Activated naive CD4-positive, alpha-beta T cell treated with Interleukin-2 at 50 U/mL for 16 hours (primary cell): ENCODE measurements at places on chromosomes 3 and 15.

DNA sequence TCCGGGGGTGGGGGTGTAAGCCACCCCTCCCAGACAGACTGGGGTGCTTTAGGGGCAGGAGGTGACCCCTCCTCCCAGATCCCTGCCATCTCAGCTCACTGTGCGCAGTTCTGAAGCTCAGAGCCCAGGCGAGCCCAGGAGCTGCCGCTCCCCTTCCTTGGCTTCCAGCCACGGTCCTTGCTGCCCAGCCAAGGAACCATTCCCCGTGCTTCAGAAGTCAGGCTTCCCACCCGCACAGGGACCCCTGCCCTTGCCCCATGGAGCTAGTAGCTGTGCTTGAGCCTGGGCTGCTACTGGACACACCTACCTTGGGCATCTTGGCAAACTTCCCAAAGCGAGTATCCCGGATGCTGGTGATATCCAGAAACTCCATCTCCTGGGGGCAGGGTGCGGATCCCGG lies 4.8 kb downstream of the PLCB2 start:
- DNase-seq, result no peak

DNA sequence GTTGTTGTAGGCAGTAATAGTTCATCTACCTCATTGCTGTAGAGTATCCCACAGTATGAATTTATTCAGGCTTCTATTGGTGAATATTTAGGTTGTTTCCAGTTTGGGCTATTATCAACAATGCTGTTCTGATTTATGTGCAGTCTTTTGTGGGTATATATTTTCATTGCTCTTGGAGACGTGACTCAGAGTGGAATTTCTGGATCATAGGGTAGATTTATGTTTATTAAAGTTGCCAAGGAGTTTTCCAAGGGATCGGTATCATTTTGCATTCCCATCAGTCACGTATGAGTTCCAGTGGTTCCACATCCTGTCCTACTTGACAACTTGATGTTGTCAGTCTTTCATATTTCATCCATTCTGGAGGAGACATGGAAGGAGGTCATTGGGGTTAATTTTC lies 8.4 kb upstream of the HRH1 start:
- DNase-seq, result no peak

- DNase-seq, result no peak
Observed at GRCh38 chr3:19348941-19349564, 200.7 kb downstream of the KCNH8 start.

DNA sequence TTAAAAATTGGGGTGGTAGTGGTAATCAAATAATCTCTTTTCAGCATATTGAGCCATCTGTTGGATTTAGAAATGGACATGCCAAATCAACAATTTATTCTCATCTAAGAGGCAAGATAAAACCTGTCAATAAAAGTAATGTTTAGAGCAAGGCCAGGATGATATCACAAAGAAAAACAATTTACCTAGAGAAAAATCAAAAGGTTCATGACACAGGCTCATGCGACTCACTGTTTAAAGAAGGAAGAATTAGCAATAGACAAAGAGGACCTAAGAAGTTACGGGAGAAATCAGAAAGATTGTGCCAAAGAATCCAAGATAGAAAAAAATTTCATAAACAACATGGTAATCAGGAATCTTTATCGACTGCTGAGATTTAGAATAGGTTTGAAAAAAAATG lies 868.5 kb upstream of the GBE1 start:
- DNase-seq, result no peak

- DNase-seq, result no peak
Observed at GRCh38 chr3:184899953-184900595, 88.1 kb downstream of the VPS8 start.

- no peak for DNase-seq
Observed at GRCh38 chr3:31456373-31456772, 76.4 kb upstream of the STT3B start.

DNA sequence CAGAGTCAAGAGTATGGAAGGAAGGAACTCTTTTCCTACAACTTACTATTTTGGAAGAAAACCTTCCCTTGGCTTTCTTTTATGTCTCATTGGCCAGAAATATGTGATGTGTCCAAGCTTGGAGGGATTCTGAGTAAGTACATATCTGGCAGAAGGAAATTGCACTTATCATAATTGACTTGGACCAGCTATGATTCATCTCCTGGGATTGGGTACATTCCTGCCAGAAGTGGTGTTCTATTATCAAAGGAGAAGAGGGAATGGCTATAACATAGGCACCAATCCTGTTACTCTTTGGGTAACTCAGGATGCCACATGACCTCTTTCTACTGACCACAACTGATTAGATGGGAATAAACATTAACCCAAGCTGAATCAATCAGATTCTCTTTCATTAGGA lies 13.5 kb upstream of the DAZL start:
- no peak for DNase-seq

DNA sequence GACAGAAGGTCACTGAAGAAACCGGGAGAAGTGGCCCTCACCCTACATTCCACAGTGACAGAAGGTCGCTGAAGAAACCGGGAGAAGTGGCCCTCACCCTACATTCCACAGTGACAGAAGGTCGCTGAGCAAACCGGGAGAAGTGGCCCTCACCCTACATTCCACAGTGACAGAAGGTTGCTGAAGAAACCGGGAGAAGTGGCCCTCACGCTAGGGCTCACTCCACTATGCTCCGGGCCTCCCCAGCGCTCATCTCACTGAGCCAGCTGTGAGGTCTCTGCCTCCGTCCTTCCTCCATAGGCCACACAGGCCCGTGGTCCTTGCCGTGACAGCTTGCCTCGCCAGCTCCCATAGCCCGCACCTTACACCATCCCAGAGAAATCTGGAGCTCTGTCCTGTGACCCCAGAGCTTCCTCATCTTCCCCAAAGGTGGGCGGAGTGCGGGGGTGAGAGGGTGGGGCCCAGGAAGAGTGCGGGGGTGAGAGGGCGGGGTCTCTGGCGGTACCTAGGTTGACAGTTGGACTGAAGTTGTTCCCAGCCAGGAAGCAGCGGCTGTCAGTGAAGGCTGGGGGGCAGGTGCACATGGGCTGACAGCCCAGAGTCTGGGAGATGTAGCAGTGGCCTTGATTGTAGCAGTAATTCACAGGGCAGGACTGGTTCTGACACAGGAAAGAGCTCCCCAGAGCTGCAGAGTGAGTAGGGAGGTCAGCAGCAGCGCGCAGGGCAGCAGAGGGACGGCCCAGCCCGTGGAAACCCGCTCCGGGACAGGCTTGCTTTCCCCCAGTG lies 32.0 kb downstream of the MUC20 start:
- DNase-seq, result no peak

DNA sequence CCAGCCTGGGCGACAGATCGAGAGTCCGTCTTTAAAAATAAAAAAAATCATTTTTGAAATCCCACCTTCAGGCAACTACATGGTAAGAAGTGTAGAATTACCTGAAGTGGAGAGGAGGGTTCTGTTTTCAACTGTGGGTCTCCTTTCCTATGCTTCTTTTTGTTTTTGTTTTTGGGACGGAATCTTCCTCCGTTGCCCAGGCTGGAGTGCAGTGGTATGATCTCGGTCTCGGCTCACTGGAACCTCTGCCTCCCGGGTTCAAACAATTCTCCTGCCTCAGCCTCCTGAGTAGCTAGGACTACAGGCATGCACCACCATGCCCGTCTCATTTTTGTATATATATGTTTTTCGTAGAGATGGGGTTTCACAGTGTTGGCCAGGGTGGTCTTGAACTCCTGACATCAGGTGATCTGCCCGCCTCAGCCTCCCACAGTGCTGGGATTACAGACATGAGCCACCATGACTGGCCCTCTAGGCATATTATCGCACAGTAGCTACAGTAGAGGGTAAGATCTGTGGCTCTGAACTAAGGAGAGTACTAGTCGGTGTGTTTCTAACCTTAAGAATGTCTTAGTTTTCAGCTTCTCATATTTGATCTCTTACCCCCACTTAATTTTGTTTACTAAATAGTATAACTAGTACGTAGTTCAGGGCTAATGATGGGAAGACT lies 8.5 kb downstream of the EBLN2 start:
- no peak for DNase-seq

- DNase-seq, result no peak
Observed at GRCh38 chr3:94285872-94286271, 223.0 kb downstream of the NSUN3 start.

GRCh38 chr3:61736506-61736905 lies 175.1 kb downstream of the PTPRG start:
- no peak for DNase-seq

- no peak for DNase-seq
Observed at GRCh38 chr15:35885870-35886269, 339.9 kb upstream of the DPH6 start.

DNA sequence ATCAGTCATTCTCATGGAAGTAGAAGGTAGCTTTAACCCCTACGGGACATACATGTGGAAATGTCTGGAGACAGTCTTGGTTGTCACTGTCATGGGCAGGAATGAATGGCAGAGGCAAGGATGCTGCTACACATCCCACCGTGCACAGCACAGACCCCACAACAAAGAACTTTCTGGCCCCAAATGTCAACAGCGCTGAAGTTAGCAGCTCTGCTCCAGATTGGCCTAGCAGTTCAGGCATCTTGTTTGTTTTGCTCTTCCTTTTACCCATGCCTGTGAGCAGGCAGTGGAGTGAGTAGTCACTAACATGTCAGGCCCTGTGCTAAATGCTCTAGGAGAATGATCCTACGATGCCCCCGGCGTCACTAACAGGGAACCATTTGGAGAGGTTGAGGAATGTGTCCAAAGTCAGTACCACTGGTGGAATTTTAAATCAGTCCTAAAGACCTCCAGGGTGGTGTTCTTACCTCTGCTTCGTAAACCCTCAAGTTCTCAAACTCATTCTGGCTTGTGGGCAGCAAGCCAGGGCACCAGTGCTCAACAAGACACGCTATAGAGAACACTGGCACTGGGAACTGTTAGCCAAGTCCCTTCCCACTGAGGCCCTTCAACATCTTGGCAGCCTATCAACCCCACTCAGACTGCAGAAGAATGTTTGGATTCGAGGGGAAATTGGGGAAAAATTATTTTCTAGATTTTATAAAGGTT lies 142.2 kb downstream of the FOXP1 start:
- DNase-seq, result no peak

DNA sequence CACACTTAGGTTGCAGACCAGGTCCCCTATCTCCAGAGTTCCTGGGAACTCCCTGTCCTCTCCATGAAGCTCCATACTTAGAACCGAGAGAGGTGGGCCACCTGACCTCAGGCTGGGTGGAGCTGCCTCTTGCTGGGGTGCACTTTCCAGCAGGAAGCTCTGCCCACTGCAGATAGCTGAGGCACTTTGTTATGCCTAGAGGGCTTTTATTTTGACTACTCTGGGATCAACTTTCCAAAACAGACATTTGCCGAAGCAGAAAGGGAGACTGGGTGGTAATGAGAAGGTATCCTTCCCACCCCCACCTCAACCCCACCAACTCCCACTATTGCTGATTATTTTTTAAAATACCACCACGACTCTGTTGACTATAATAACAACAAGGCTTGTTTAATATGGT lies 54.7 kb downstream of the CLDN11 start:
- no peak for DNase-seq

- DNase-seq, result no peak
Observed at GRCh38 chr15:53580366-53580765, 179.1 kb downstream of the WDR72 start.

GRCh38 chr3:171311784-171312183 lies 148.4 kb downstream of the TNIK start:
- DNase-seq, result no peak

DNA sequence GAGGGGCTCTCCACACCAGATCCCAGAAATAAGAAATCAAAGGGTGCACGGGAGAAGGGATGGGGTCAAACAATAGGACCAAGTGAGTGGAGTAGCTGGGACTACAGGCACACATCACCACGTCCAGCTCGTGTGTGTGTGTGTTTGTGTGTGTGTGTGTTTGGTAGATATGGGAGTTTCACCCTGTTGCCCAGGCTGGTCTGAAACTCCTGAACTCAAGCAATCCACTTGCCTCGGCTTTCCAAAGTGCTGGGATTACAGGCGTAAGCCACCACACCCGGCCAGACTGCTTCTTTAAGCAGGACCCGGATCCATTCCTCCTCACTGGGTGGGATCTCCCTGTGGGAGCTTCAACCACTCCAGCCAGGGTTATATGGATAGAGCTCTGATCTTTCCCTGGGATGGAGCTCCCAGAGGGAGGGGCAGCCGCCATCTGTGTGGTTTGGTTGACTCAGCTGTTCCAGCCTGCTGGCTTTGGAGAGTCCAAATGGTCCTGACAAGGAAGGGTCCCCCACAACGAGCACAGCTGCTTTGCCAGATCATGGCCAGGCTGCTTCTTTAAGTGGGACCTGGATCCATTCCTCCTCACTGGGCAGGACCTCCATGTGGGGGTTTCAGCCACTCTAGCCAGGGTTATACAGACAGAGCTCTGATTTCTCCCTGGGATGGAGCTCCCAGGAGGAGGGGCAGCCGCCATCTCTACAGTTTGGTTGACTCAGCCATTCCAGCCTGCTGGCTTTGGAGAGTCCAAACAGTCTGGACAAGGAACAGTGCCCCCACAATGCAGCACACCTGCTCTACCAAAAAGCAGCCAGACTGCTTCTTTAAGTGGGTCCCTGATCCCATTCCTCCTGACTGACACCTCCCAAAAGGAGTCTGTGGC lies 9.1 kb upstream of the AVEN start:
- no peak for DNase-seq

DNA sequence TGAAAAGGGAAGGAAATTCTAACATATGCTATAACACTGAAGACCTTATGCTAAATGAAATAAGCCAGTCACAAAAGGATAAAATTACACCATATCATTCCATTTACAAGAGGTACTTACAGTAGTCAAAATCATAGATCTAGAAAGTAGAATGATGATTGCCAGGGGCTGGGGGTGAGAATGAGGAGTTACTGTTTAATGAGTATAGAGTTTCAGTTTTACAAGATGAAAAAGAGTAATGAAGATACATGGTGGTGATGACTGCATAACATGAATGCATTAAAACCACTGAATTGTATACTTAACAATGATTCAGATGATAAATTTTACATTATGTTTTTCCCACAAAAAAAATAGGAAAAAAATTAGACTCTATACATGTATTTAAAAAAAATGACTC lies 152.6 kb downstream of the SCAPER start:
- DNase-seq, result peak; percentile 12

- DNase-seq, result no peak
Observed at GRCh38 chr3:194512895-194513601, 26.2 kb upstream of the ATP13A3 start.

GRCh38 chr3:129218742-129219141 lies 30.7 kb upstream of the COPG1 start:
- DNase-seq, result no peak

GRCh38 chr3:60952055-60952454 lies 299.2 kb downstream of the FHIT start:
- DNase-seq, result no peak
